ENCODE measurements at places on chromosomes 16 and 17.

- no peak for DNase-seq
Measured at GRCh38 chr16:67718668-67719047, 458 bp downstream of the GFOD2 start.

- no peak for DNase-seq
Measured at GRCh38 chr16:13178318-13178717, 276.9 kb downstream of the SHISA9 start.

GRCh38 chr17:80346498-80347275, 68.3 kb upstream of the ENDOV start:
- no peak for DNase-seq

- DNase-seq, result no peak
Measured at GRCh38 chr17:51711581-51711980, 446.9 kb downstream of the CA10 start.

DNA sequence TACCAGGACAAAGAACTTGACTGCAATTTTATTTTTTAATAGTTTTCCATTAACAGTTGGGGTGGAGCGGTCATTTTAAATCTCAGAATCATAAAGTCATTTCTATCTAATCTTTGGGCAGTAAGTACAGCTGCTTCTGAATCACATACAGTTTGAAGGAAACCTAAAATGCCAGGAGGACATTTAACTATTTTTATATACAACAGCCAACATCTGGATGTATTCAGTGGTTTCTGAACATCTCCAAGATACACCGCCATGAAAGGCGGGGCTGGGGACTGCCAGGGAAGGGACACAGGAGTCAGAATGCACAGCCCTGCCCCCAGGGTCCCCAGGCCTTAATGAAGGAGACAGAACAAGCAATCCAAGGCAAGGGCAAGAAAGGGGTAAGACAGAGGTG, 392.3 kb downstream of the SLC39A11 start:
- no peak for DNase-seq

GRCh38 chr16:11425140-11425539, 79.9 kb downstream of the RMI2 start:
- no peak for DNase-seq

GRCh38 chr16:86737083-86737482, 158.7 kb downstream of the FOXL1 start:
- DNase-seq, result no peak

- DNase-seq, result no peak
Measured at GRCh38 chr16:962901-963814, 7.6 kb downstream of the LMF1 start.

- no peak for DNase-seq
Measured at GRCh38 chr17:44738214-44738906, 20.4 kb upstream of the ADAM11 start.

DNA sequence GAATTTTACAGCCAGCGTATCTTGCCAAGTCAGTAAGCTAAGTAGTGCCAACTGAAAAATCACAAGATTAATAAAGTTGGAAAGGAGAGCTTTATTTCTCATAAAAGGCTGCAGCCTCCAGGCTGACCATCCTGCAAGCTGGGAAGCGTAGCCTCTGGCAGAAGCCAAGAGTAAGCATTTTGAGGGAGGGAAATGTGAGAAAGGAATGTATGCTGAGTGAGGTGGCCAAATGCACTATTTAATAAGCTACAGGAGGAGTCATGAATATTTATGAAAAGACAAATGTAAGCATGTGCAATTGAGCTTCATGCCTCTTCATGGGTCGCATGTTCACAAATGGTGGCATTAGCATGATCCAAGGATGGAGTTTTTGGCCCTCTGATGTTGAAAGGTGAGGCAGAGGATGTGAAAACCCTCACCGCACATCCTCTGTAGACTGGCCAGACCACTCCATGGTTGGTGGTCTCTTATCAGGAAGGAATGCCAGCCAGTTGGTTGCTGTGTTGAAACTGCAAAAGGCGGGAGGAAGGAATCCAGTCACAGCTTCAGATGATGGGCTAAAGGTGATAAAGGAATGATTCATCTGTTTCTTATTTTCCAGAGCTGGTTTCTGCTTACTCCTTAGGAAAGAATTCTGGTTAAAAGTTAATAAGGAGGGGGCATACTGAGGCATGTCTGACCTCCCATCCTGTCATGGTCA, 9.2 kb downstream of the KRT33B start:
- DNase-seq, result peak; percentile 46

DNA sequence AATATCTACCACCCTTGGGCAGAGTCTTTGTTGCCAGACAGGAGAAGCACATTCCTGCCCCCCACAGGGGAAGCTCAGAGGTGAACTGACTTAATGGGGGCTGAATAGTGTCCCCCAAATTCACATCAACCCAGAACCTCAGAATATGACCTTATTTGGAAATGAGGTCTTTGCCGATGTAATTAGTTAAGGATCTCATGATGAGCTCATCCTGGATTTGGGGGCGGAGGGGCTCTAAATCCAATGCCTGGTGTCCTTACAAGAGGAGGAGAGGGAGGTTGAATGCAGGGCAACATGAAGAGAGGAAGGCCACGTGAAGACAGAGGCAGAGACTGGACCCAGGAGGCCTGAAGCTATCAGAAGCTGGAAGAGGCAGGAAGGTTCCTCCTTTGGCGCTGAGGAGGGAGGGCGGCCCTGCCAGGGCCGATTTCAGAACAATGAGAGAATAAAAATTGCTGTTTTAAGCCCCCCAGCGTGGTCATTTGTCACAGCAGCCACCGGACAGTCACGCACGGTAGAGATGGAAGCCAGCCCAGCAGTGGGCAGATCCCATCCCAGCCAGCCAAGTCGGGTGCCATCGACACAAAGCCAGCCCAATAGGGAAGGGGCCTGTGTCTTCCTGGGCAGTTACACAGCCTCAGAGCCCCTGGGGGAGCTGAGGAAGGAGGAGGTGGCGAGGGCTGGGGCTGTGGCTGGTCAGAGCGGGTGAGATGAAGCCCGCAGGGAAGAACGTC, 21.3 kb downstream of the C16orf74 start:
- DNase-seq, result no peak

- no peak for DNase-seq
Measured at GRCh38 chr17:49971848-49972485, 3.0 kb downstream of the DLX4 start.

DNA sequence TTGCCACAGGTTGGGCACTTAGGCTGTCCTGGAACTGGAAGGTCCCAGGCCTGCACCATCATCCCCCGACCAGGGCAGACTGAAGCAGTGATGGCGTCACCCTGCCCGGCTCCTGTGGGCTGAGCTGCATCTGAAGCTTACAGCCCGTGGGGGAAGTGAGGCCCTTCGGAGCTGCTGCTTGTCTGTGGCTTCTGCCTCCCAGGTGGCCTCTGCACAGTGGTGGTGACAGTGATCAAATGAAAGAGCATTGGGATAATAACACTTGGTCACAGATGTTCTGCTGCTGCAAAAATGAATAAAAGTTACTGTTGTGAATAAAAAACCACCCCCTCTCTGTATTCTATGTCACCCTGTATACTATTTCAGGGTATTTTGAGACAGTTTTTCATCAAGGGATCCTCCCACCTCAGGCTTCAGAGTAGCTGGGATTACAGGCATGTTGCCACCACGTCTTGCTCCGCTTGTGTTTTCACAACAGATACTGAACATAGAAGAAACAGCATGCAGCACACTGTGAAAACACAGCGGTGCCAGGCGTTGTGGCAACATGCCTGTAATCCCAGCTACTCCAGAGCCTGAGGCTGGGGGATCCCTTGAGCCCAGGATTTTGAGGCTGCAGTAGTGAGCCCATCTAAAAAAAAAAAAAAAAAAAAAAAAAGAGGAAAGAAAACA, 165.0 kb downstream of the LGALS9B start:
- DNase-seq, result no peak

GRCh38 chr17:10744501-10745000, 14.7 kb upstream of the TMEM220 start:
- DNase-seq, result no peak

- DNase-seq, result peak; percentile 87
Measured at GRCh38 chr17:40937384-40937819, at the start of gene KRT23. TSS of gene KRT23 (minus strand) at chr17:40937646. CDS start at chr17:40936603, 1,043 bp downstream.

- DNase-seq, result peak; percentile 74
Measured at GRCh38 chr16:57092786-57093411, 516 bp downstream of the CPNE2 start.

GRCh38 chr16:69712277-69712676, 14.1 kb downstream of the NQO1 start:
- no peak for DNase-seq

- no peak for DNase-seq
Measured at GRCh38 chr17:72852277-72852938, 240.1 kb downstream of the SLC39A11 start.

DNA sequence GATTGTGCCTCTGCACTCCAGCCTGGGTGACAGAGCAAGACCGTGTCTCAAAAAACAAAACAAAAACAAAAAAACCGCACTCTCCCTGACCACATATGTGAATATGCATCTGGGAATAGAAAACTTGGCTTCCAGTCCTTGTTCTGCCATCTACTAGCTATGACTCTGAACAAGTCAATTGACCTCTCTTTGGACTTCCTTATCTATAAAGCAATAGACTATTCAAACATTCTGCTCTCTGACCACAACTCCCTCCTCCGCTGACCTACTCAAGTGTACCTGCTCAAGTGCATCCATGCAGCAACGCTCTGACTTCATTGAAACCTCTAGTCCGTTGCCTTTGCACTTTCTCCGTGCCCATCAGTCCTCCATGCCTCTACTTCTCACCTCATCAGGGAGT, 52.6 kb upstream of the KDM6B start:
- DNase-seq, result peak; percentile 13

- no peak for DNase-seq
Measured at GRCh38 chr16:80557037-80557436, 16.2 kb downstream of the DYNLRB2 start.

- DNase-seq, result peak; percentile 91
Measured at GRCh38 chr16:74760007-74760767, 14.4 kb downstream of the FA2H start.

DNA sequence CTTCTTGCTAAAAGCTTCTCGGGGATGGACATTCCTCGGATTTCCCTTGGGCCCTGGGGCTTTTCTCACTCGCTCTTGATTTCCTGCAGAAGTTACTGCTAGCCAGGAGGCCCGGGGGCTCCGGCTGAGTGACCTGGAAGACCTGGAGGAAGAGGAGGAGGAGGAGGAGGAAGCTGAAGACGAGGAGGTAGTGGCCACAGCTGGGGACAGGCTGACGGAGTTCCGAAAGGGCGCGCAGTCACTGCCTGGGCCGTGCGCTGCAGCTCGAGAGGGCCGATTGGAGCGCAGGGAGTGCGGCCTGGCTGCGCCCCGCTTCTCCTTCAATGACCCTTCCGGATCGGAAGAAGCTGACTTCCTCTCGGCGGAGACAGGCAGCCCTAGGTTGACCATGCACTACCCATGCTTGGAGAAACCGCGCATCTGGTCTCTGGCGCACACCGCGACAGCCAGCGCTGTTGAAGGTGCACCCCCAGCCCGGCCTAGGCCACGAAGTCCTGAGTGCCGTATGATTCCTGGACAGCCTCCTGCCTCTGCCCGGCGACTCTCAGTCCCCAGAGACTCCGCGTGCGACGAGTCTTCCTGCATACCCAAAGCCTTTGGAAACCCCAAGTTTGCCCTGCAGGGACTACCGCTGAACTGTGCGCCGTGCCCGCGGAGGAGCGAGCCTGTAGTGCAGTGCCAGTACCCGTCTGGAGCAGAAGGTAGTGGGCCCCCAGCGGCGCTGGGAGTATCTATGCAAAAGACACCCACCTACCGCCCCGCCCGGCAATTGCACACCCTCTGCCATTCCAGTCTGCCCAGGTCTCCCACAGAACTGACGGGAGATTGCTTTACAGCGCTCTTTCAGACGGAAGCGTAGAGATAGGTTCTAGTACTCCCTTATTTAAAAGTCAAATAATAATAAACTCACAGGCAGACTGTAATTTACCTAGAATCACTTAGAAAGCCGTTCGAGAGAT, 4.9 kb downstream of the IRX6 start:
- no peak for DNase-seq

GRCh38 chr17:2414446-2415064, 13.7 kb upstream of the MNT start:
- no peak for DNase-seq

DNA sequence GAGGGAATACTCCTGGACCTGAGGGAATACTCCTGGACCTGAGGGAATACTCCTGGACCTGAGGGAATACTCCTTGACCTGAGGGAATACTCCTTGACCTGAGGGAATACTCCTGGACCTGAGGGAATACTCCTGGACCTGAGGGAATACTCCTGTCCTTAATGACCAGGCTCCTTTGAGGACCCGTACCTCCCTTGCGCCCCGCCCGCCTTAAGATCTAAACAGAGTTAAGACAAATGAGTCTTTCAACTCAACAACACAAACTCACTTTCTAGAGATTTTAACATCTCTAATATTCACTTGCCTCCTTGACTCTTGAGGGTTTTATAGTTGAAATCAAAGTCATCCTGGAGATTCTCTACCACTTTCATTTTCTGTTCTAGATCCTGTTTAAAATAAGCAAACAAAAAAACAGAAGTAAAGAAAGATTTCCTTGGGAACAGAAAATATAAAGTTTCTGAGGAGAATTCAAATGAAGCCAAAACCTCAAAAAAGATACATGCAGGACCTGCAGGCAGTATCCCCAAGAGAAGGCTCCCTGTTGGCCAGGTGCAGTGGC, 49.7 kb downstream of the STAT3 start:
- no peak for DNase-seq

DNA sequence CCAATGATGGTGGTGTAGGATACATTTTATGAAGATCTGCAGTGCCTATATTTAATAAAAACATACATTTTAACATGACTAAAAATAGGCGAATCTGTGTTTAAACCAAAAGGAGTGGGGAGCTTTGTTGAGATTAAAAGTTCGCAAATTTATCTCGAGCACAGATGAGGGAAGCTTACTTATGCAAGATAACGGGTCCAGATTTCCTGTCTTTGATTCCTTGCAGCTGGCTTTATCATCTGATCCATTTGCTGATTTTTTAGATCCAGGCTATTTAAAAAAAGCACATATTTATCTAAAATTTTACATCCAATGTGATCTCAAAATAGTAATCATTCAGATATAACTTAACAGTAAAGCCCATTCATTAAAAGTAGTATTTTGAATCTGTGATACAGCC, 57.0 kb upstream of the INTS2 start:
- no peak for DNase-seq

GRCh38 chr17:43768382-43768781, 9.8 kb upstream of the SOST start:
- no peak for DNase-seq

- no peak for DNase-seq
Measured at GRCh38 chr17:70857351-70857750, 688.0 kb downstream of the KCNJ2 start.

- no peak for DNase-seq
Measured at GRCh38 chr16:82116535-82116934, 53.5 kb downstream of the MPHOSPH6 start.

DNA sequence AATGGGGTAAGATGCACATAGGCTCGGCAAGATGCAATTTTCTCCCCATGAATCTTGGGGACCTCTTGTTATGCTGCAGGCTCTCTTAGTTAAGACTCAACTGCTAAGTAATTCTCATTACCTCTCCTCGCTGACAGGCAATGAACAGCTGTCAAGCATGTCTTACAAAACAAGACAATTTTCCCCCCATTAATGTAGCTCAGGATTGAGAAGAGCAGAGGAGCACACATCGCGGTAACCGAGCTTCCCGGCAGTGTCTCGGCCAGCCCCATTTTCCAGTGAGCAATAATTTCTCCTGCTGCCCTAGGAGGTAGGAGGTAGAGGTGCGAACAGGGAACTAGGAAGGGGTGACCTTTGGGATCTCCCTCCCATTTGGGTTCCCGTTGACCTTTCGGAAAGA, 272.1 kb downstream of the HAPSTR1 start:
- DNase-seq, result no peak

Data from Calu3 (cell line).